ENCODE measurements at places on chromosomes 5 and 9.

GRCh38 chr5:87686018-87686417 is 273.3 kb upstream of the CCNH start:
- no peak for DNase-seq

DNA sequence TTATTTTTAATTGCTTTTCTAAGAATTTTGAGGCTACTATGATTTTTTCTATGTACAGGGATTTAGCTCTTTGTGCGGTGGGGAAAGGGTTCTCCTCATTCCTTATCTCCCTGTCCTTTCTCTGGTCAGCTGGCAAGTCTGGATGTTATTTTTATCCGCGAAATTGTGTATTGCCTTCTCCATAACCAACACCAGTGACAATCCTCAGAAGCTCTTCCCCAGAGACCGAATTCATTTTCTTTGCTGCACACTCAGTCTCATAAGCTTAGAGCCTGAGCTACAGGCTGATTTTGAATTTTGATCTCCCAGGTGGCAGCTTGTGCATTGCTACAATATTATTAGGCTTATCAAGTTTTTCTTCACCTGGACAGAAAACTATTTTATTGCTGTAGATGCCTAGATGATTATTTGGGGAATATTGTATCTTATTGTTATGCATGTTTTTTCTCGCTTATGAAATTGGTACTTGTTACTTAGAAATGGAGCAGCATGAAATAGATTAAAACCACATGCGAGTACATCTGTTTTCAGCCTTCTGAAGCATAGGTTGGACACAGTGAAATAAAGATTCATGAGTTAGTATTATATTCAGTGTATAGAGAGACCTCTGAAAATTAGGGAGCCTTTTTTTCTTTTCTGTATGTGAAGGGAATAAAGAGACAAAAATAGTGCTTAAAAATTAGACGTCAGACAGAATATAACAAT is 27.3 kb downstream of the CPEB4 start:
- DNase-seq = no peak

DNA sequence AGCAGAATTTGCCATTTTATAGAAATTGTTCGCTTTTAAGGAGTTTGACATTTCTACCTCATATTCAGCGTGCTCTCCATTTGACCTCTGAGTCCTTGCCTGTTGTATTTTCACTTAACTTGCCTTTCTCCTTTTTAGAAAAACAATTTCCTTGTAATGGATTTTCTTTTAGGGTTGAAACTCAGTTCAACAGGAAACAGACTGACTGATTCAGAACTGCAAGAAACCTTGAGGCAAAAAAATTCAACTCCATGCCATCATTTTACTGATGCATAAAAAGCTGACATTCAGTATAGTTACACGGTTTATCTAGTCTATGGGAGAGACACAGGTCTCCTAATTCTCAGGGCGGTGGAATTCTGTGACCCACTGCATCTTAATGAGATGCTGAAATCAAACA is 59.8 kb downstream of the MRPS30 start:
- DNase-seq = no peak

GRCh38 chr9:123377211-123377971 is 21.4 kb downstream of the CRB2 start:
- no peak for DNase-seq

GRCh38 chr9:133584167-133584558 is 25.0 kb downstream of the FAM163B start:
- DNase-seq = no peak

GRCh38 chr5:123176938-123177275 is 87.9 kb downstream of the PRDM6 start:
- DNase-seq = no peak

- DNase-seq = no peak
Observed at GRCh38 chr5:112940670-112941069, 18.6 kb upstream of the REEP5 start.

Measured in stimulated activated CD4-positive, alpha-beta T cell treated with anti-CD3 and anti-CD28 coated beads, Interleukin-15, amount 100 ng/mL, for 48 hours (primary cell).